Activated T-cell treated with anti-CD3 and anti-CD28 coated beads, Interleukin-2, amount 50 U/mL, for 24 hours (primary cell): ENCODE measurements at places on chromosomes 1 and 21.

DNA sequence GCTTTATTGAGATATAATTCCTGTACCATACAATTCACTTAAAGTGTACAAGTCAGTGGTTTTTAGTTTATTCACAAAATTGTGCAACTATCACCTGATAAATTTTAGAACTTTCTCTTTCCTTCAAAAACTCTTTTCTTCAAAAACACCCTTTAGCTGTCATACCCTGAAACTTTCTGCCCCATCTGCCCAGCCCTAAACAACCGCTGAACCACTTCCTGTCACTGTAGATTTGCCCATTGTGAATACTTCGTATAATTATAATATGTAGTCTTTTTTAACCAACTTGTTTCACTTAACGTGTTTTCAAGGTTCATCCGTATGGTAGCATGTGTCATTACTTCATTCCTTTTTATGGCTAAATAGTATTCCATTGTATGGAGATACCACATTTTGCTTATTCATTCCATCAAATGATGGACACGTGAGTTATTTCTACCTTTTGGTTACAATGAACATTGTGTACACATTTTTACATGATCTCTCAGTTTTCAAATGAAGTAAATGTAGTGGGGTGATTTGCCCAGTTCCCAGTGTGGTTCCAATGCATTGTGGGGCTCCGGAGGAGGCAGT, 37.9 kb downstream of the WNT4 start:
- no peak for DNase-seq

DNA sequence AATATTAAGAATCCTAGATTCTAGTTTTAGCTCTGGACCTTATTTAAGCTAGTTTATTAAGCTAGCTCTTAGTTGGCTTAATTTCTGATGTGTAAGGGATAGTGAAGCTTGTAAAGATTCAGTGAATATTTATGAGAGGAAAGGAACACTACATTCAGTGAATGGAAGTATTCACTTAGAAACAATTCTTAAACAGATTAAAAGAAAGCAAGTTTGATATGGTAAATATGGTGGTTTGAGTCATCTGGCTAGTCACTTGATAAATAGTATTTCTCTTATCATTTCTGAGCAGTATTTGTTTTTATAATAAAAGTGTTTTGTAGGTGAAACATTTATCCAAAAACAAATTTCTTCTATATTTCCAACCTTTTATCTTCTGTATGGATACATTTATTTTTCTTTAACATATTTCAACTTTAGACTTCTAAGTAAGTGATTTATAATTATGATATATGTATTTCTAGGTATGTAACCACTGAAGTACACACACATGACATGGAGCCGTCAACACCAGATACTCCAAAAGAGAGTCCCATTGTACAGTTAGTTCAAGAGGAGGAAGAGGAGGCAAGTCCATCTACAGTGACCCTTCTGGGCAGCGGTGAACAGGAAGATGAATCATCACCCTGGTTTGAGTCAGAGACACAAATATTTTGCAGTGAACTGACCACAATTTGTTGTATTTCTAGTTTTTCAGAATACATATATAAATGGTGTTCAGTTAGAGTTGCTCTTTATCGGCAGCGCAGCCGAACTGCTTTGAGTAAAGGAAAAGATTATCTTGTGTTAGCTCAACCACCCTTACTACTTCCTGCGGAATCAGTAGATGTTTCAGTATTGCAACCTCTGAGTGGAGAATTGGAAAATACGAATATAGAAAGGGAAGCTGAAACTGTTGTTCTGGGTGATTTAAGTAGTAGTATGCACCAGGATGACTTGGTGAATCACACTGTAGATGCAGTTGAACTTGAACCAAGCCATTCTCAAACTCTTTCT, 55.6 kb downstream of the SUCO start:
- DNase-seq: no peak

GRCh38 chr1:19844731-19845495, 29.8 kb upstream of the RNF186 start:
- no peak for DNase-seq

GRCh38 chr1:40308036-40308727, 8.9 kb downstream of the COL9A2 start:
- DNase-seq: no peak

- no peak for DNase-seq
These were observed 359.2 kb upstream of the DPYD start for GRCh38 chr1:98280049-98280448.

DNA sequence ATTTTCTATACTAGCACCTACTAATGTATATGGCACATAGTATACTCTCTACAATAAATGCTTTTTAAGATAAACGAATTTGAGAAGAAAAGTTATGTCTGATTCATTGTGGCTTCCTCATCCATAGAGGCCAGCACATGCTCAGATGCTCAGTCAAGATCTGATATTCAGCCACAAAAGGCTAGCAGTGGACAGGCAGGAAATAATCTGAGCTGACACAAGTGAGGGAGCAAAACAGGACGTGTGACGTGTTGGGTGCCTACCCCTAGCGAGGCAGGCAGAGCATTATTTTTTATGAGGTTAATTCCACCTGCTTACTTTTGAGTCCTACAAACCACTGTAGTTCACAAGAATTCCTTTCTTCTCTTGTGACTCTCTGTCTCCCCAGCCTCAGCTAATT, 550.9 kb downstream of the SMYD3 start:
- DNase-seq: peak; percentile 36

DNA sequence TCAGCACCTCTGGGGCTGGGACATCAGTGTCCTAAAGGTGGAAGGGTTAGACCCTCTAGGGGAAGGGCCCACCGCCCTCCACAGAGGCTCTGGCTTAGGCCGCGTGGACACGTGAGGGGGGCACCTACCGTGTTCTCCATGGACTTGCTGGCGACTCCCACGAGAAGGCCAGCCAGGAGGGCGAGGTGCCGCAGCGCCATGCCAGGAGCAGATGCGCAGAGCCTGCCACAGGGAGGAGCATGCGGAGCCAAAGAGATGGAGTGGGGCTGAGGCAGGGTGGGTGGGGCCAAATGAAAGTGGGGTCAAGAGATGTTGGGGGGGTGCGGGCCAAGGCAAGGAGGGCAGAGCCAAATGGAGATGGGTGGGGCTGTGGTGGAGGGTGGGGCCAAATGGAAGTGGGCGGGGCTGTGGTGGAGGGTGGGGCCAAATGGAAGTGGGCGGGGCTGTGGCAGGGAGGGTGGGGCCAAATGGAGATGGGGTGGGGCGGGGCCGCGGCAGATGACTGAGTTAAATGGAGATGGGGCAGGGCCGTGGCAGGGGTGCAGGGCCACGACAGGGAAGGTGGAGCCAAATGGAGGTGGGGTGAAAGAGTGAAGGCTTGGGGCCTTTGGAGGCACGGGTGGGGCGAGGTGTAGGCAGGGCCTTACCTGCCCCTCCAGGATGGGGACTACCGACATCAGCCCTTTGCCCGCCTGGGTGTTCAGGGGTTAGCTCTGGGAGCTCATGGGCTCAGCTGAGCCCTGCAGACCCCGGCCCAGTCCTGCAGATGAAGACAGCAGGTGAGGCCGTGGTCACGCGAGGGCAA, 17.4 kb upstream of the RNF223 start:
- peak; percentile 43 for DNase-seq

GRCh38 chr21:17436626-17437111, 76.2 kb upstream of the CXADR start:
- no peak for DNase-seq

GRCh38 chr1:224755586-224755985, 139.5 kb downstream of the CNIH3 start:
- no peak for DNase-seq

DNA sequence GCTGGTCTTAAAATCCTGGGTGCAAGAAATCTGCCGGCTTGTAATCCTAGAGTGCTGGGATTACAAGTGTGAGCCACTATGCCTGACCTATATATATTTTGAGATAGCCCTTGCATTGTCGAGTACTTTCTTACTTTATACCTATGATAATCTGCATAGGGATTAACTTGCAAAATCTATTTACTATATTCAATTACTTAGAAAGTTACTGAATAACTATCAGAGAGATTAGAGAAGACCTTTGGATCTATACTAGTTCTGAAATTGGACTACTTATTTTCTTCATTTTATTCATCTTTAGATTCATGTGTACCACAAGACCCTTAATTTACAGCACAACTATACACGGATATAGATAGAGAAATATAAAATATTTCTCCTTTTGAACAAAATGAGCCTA, 1766.0 kb downstream of the NCAM2 start:
- DNase-seq: no peak

- no peak for DNase-seq
These were observed 60.4 kb downstream of the KIF21B start for GRCh38 chr1:200963076-200963475.

DNA sequence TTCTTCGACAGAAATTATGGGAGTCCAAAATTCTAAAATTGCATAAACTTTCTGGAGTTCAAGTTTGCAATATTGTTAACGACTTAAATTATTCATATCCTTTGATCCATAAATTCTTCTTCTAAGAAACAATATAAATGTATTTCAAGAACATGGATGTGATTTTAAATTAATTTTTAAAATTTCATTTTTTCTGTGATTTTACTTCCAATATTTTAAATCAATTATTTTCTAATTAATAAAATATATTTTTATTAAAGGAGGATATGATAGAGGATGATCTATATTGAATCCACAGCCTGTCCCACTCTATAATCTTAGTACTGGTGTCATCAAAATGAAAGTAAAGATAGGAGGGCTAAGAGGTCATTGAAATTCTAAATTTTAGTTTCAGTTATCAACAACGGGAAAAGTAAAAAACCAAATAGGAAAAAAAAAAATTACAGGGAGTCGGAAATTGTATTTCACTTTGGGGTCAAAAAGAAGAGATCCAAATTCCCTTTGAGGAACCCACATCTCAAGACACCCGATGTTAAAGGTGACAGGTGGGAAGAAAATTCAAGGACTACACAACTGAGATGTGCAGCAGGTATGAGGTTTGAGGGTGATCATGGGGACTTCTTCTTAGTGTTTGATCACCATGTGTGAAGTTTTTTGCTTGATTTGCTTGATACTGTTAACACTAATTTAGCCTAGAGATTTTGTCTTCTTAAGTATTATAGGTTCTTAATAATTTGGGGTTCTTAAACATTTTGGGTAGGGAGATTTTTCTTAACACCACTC, 154.8 kb upstream of the RGS18 start:
- no peak for DNase-seq

- no peak for DNase-seq
These were observed 163.0 kb upstream of the EDN2 start for GRCh38 chr1:41647221-41648135.

GRCh38 chr1:162029157-162029556, 5.5 kb upstream of the OLFML2B start:
- DNase-seq: no peak

DNA sequence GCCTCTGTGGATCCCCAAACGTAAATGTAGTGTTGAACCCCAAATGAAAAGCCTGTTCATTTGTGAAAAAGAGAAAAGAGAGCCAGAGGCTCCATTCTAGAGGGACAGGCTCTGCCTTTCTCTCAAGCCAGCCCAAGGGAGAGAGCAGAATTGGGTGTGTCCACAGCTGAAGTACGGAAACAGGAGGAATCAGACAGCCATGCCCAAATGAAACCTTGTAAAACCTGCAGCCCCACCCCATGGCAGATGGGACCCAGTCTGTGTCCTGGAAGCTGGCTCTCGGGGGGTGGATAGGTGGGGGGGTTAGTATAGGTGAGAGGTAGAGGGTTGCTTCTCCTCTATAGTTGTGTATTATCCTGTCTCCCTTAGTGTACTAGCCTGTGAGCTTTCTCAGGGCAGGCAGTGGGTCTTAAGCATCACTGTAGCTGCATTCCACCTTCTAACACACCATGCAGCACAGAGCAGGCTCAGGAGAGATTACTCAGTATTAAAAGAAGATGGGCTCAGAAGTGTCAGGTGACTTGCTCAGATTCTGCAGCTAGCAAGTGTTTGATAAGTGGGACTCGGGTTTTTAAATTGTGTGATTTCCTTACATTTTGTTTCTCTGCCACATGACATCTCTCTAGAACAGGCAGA, 67.4 kb upstream of the SIPA1L2 start:
- DNase-seq: no peak

DNA sequence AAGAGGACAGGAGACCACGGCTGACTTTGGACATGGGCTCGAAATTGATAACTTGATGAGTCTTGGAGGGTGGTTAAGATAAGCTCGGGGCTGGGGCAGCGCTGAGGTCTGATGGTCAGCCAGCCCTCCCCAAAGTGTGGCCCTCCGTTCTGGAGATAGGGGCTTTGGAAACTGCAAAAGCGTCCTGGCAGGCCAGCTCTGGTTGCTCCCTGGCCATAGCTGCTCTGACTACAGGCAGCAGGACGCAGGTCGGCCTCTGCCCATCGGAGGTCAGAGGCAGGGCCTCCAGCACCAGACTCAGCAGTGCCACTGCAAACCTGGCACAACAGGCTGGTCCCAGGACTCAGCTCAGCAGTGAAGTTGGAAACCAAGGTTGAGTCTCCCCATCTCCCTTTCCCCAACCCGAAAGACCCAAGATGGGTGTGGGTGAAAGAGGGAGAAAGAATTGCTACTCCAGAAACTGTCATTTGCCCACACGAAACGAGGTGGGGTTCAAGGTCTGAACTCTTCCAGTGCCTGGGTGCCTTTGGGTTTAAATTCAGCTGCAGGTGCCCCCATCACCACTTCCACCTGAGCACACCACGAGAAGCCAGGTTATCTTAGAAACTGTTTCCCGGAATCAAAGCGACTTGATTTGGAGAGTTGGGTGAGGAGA, 4.8 kb downstream of the SIM2 start:
- no peak for DNase-seq

- DNase-seq: peak; percentile 39
These were observed 17.0 kb downstream of the C1orf159 start for GRCh38 chr1:1098681-1099421.

GRCh38 chr1:51444096-51444495, 75.0 kb downstream of the EPS15 start:
- DNase-seq: no peak

- peak; percentile 50 for DNase-seq
These were observed 11.4 kb upstream of the MTARC1 start for GRCh38 chr1:220775240-220775853.

DNA sequence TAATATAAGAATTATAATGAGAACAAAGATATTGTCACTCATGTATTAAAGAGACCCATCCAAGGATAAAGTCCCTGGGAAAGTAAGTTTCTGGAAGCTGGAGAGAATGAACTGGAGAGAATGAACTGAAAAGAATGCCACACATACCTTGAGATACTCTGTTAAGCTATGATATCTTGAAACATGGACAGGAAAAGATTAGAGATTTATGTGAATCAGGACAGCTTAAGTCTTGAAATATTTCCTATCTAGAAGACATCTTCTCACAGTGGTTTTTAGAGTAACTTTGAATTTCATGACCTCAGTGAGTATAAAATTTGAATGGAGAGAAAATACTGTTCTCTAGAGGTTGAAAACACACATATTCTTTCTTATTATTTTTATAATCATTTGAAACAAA, 201.3 kb upstream of the HMCN1 start:
- no peak for DNase-seq

GRCh38 chr21:25296252-25296651, 311.0 kb downstream of the MRPL39 start:
- DNase-seq: no peak

DNA sequence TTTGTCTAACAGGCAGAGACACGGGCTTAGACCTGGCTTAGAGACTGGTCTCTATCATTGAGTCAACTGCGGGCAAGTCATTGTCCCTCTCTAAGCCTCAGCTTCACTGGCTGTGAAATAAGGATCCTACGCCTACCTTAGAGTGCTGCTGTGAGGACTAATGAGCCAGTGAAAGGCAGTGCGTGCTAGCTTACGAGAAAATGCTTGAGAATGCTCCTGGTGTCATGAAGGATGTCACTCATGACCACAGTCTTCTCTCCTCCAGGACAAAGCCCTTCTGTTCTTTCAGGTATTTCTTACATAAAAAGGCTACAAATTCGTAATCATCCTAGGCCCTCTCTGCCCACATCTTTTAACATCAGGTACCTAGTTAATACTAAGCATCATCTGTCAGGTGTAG, 16.5 kb upstream of the A3GALT2 start:
- DNase-seq: no peak

- no peak for DNase-seq
These were observed 317.5 kb downstream of the ASTN1 start for GRCh38 chr1:176847052-176847451.
